GM18507 (cell line): ENCODE measurements at places on chromosomes 4 and X.

DNA sequence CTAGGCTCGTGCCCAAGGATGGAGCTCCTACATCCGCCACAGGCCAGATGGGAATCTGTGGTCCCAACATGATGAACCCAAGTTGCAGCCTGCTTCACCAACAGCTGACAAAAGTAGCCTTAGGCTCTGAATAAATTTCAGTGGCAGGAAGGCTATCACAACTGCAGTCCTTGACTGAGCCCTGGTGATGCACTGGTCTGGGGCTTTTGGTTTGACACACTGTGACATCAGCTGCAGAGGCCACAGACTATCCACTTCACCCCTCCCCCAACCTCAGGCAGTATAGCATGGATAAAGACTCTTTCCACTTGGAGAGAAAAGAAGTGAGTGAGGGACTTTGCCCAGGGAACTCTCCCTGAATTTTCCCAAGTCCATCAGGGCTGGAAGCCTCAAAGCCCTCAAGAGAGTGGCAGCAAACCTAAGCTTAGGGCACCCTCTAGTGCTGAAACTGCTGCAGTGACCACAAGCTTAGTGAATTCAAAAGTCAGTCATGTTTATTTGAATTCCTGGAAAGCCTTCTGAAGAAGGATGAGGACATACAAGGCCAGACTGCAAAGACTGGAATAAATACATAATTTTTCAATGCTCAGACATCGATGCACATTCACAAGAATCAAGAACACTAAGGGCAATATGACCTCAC lies 135.0 kb upstream of the TENT5D start:
- no peak for DNase-seq

DNA sequence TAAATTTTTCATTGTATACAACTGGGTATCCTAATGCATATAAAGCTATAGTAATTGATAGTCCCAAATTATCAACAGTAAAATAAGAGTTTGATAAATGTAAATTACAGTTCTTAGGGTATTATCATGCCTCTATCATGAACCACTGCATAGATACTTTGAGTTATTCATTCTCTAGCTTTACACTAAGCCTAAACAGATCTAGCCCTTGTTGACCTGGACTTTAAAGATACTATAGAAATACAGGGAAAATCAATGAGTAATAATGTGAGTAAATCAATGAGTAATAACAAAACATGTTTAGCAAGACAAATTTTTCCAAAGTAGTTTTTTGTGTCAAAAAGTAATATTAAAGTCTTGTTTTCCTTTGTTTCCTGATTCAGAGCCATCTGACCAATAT lies 228.4 kb downstream of the SCFD2 start:
- DNase-seq, result no peak

DNA sequence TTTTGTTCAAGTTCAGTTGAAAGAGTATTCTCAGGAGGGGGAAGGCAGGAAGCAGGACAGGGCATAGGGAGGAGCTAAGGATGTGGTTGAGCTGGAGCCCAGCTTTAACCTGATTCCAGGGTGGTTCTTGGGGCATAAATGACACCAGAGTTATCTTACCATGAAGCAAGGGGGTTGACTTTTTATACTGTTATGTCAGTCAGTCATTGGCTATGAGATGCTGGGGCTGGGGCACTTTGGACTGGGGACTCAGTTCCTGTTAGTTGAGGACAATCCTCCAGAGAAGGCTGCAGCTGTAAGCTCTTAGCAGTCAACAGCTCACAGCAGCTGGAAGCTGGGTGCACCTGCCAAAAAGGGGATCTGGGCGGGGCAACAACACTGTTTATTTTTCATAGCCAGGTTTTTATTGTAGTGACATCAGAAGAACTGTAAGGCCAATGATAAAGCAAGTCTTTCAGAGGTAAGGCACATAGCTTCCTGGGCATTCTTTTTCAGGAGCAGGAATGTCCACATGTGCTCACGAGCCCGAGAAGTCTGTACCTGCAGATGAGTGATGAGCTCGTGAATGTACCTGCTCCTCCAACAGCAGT lies 78.5 kb downstream of the MID1IP1 start:
- no peak for DNase-seq

GRCh38 chr4:5045097-5045496 lies 6.2 kb upstream of the STK32B start:
- DNase-seq, result no peak

DNA sequence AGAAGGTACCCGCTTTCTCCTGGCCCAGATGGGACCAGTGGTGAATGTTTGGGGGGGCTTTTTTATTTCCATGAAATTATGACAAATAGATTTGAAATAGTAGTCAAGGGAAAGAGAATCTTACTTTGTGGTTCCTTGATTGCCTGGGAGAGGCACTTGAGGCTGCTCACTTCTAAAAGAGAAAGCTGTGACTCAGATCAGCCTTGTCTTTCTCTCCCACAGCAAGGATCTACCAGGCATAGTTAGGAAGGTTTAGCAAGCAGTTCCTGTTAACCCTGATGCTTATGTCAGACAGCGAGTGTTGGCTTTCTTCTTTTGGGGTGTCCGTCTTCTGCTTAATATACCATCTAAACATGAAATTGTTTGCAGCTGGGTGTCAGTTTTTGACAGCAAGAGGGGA lies 114.5 kb downstream of the TSPAN7 start:
- no peak for DNase-seq
